ENCODE measurements at places on chromosomes 5 and 9.
A peak's percentile ranks its signal among the peaks of the same experiment; 100 is the strongest.

GRCh38 chr9:90219548-90220118 lies 423.0 kb downstream of the DIRAS2 start:
- no peak for DNase-seq

GRCh38 chr5:124139477-124139876 lies 607.0 kb downstream of the ZNF608 start:
- DNase-seq: no peak

- no peak for DNase-seq
Measured at GRCh38 chr5:166349046-166349445, 1942.4 kb upstream of the WWC1 start.

- no peak for DNase-seq
Measured at GRCh38 chr9:134585021-134585561, 56.5 kb upstream of the COL5A1 start.

GRCh38 chr5:95822542-95823181 lies at the start of gene GLRX:
TSS of gene GLRX (minus strand) at chr5:95822726. CDS start at chr5:95822662, 64 bp downstream.
- peak; percentile 82 for DNase-seq

GRCh38 chr9:126417043-126417442 lies 90.4 kb downstream of the MVB12B start:
- DNase-seq: no peak

DNA sequence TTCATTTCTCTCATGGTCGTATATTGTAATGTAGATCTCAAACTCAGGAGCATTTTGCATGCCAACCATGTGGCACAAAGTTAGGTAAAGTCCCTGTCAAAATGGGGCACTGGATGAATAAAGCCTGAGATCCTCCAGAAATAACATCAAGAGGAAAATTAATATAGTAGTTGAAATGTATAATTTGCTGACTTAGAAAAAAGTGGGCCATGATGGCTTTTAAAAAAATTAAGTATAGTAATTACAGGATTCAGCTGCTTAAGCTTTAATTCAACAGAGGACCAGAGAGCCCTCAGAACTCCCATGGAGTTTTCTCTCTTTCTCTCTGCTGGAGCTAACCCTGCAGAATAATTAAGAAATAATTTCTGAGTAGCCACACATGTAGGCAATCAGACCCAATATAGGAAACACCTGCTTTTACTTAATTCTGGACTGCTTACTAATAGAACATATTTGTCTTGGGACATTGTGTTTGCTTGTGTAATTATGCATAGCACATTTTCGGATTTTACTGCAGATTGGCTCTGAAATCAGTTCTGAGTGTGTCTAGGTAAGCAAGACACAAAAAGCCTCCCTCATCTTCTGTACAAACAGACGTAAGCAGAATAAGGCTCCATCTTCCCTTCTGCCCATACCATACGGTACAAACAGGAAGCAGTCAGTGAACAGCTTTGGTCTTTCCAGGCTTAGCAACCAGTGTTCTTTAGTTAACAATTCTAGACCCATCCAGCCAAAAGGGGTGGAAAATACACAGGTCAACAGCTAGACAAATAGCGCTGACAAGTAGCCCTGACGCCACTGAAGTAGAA lies 26.5 kb upstream of the PCSK1 start:
- DNase-seq: no peak

- no peak for DNase-seq
Measured at GRCh38 chr5:172144291-172144815, 43.7 kb downstream of the STK10 start.

DNA sequence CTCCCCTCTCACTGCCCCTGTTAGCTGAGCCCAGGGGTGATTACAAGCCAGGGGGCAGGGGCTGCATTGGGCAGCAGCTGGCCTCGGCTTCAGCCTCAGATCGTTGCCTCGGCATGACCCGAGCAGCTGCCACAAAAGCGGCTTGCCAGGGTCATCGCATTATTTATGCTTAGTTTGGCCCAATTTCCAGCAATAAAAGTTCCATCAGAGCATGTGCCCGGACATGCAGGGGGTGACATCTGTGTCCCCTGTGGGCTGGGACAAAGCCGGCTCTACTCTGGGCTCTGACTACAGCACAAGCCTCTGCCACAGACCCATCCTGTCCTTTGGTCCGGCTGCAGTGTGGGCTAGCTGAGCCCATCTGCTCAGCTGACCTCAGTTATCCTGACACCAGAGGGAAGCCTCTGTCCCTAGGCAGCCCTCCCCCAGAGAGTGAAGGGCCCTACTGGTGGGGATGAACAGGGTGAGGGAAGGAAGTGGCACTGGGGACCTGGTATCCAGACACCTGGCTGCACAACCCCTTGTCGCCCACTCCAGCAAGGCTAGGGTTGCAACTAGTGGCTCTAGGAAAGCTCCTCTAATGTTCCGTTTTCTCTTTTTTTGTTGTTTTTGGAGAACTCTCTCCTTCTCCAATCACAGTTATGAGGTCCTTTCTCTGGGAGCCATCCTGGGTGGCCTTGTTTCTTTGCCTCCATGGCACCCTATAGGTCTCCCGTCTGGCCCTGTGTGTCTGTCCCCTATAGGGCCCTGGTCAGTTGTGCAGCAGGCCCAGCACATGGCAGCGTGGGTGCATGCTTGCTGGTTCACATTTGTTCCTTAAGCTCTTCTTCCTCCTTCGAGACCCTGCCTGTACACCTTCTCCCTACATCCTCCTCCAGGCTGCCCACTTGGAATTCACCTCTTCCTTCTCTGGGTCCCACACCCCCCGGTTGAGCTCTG lies 13.3 kb upstream of the GADD45G start:
- DNase-seq: no peak

- DNase-seq: no peak
Measured at GRCh38 chr5:149931992-149932436, 12.6 kb downstream of the PDE6A start.

DNA sequence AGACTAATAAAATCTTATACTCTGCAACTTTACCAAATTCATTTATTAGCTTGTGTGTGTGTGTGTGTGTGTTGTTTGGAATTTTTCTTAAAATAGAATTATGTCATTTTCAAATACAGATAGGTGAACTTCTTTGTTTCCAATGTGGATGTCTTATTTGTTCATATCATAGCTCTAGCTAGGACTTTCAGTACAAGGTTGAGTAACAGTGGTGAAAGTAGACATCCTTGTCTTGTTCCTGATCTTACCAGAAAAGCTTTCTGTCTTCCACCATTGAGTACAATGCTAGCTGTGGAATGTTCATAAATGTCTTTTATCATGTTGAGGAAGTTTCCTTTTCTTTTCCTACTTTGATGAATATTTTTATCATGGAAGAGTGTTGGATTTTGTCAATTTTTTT lies 74.8 kb downstream of the CCDC192 start:
- no peak for DNase-seq

DNA sequence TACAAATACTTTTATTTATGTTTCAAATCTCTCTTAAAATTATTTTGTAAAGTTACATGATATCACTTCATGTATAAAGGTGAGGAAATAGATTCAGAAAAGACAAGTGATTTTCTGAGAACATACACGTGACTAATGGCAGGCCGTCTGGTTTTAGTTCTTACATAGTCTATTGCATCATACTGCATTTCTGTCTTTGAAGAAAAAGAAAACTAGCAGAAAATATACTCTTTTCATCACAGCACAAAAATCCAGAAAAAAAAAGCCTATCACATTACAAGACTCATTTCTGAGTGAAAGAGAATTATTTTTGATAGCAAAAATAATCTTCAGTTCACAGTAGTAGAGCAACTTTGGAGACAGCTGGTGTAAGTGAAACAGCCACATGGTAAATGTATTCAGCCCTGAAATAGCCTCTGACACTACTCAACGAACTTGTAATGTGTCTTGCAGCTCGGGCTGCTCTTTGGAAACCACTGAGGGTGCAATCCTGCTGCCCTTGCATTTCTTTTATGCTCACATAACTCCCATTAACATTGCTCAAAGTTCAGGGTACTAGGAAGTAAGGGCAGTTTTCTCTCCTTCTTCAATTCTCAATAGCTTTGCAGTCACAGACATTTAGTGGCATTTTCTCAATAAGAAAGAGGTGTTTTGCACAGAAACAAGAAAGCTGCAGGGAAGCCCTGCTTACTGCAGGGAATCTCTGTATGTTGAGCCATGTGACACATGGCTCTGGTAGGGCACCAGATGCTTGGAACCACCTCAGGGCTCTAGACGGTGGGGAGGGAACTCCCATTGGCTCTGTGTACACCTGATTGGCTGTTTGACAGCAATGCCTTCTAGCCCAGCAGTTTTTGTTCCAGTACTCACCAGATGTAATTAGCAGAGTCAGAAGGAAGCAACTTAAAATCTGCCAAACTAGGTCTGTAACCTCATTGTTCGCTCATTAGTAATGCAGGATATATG lies 845.3 kb upstream of the PTPRD start:
- no peak for DNase-seq

GRCh38 chr9:14170973-14171596 lies 142.9 kb downstream of the NFIB start:
- peak; percentile 43 for DNase-seq

DNA sequence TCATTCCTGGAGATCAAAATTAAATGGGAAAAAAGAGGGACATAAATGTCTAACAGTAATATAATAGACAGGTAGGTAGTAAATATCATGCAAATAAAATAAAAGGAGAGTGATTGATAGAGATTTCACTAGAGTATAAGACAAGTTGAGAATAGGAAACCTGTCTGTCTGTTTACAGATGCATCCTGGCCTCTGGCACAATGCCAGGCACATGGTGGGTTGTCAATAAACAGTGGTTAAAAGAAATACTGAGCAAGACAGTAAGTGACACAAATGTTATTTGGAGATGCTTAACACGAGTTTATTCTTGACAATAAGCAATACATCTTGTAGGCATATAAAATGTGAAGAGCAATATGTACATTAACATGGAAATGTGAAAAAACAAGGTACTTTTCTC lies 33.3 kb downstream of the RICTOR start:
- DNase-seq: no peak

- no peak for DNase-seq
Measured at GRCh38 chr5:34844106-34844505, 5.1 kb downstream of the TTC23L start.

DNA sequence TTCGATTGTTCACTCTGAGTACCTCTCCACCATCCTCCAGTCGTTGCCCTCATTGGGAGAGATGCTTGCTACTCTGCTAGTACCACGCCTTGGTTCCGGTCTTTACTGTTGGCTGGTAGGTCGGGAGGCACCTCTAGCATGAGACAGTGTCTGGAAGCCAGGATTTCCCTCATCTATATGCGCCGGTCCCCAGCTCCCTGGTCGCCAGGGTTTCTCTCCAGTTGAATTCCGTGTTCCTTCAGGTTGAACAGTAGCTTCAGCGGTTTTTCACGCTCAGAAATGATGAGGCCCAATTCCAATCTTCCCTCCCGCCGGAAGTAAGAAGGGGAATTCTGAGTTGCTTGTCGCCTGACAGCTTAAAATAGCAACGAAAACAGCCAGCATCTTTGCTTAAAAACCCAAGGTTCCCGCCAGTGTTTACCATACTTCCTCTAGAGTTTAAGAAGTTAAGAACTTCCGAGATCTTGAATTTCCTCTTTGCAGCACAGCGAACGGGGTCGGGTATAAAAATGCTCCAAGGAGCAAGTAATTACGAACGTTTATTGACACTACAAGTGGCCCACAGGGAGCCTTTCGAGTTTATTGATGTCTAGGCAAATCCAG lies 1.3 kb upstream of the ST8SIA4 start:
- DNase-seq: no peak

DNA sequence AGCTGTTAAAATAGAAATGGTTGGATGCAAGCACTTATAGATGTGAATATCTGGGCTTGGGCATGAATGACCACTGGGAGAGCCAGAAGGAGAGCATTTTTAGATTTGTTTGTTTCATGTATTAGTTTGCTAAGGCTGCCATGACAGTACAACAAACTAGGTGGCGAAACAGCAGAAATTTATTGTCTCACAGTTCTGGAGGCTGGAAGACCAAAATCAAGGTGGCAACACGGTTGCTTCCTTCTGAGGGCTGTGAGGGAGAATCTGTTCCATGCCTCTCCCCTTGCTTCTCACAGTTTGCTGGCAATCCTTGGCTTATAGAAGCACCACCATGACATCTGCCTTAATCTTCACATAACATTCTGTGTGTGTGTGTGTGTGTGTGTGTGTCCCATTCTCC lies 20.2 kb upstream of the CDC23 start:
- no peak for DNase-seq

- DNase-seq: no peak
Measured at GRCh38 chr5:35195472-35195852, 34.8 kb downstream of the PRLR start.

DNA sequence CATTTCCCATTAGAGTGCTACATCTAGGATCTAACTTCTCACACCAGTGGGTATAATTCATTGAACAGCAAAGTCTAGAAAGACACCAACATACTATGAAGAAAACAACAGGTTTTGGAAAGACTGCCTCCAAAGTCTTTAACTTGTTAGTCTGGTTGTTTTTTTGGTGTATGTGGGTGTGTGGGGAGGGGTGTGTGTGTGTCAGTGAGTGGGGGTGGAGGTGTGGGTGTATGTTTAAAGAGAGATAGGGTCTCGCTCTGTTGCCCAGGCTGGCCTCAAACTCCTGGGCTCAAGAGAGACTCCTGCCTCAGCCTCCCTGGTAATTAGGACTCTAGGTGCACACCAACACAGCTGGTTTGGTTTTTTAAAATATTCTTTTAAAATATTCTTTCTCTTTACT lies 59.7 kb downstream of the AP3B1 start:
- no peak for DNase-seq

DNA sequence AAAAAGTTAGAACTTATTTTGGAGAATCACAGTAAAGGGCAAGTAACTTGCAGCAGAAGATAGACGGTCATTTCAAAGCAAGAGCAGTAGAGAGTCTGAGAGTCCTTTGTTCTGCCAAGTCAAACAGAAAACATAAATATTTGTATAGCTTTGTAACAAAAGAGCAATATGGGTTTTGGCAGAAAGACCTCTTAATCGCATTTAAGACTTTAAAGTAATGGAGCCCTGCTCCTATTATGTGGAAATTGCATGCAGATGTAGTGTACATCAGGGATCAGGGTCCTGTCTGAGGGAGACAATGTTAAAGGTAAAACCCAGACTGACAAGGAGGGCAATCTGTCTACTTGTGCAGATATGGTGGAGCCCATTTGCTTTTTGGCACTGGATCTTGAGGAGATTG lies 87.2 kb downstream of the PGM5 start:
- DNase-seq: no peak

- no peak for DNase-seq
Measured at GRCh38 chr9:136903041-136903554, 16.8 kb downstream of the TRAF2 start.

DNA sequence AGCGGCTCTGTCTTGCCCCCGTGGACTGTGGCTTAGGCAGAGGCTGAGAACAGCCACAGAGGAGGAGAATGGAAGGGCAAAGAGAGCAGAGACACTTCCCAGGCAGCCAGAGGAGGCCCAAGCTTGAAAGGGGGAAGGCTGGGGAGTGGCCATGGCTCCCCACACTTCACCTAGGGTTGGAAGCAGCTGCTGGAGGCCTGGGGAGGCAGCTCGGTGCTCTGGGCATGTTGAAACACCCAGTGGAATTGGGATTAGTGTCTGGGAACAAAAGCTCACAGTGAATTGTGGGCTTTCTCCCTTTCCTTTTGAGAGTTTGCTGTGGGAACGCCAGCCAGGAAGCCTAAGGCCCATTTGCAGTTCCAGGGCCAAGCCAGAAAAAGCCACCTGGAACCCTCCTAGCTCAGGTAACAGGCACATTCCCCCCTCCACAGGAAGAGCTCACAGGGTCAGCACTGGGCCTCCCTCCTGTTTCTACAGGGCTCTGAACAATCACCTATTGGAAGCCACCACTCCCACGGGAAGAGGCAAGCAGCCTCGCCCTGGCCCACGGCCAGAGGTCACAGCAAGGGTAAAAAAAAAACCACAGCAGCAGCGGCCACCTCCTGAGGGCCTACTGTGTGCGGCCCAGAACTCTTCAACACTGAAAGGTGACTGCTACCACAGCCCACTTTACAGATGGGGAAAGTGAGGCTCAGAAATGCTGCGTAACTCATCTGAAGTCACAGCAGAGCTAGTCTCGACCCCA lies 20.2 kb downstream of the EEIG1 start:
- DNase-seq: no peak

- no peak for DNase-seq
Measured at GRCh38 chr5:109192555-109193281, 217.1 kb downstream of the PJA2 start.

Measured in endothelial cell of umbilical vein (primary cell).